Activated CD8-positive, alpha-beta memory T cell treated with anti-CD3 and anti-CD28 coated beads for 4 hours (primary cell): ENCODE measurements at places on chromosomes 16 and 17.

- DNase-seq, result no peak
These were observed 36.5 kb downstream of the FTO start for GRCh38 chr16:53740476-53740875.

GRCh38 chr17:65290056-65290455, 152.9 kb downstream of the RGS9 start:
- no peak for DNase-seq

DNA sequence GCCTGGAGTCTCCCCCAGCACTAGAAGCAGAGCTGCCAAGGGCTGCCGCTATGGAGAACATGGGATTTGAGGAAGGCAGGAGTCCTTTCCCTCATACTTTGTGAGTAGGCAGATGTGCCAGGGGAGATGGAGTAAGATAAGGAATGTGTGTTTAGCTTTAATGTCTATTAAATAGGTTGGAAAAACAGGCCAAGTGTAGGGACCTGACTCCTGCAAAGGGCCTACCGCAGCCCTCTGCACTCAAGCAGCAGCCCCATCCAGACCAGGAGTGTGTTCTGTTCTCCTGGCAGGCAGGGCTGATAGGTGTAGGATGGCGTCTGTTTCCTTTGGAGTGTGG, 1.8 kb upstream of the MIF4GD start:
- DNase-seq, result no peak

DNA sequence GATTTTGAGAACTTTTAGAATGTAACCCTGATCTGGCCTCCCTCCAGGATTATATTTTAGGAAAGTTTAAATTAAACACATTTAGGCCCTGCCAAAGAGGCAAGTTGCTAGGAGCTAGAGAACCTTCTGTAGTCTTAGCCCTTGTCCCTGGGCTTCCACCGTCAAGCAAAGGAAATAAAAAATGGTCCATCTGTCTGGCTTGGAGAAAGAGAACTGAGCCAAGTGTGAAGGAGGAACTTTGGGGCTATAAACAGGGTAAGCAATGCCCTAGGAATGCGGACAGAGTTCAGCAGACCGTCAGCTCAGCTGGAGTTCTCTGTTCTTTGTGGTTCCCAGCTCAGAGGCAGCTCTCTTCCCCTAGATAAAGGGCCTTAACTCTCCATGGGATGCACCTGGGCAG, 29.6 kb downstream of the RCVRN start:
- no peak for DNase-seq
